Stimulated activated CD4-positive, alpha-beta T cell treated with anti-CD3 and anti-CD28 coated beads, Interleukin-1b, Interleukin-23, amount 100 ng/mL, for 1 hour (primary cell): ENCODE measurements at places on chromosomes 5 and 9.

- DNase-seq: no peak
These were observed 306.8 kb downstream of the SEMA5A start for GRCh38 chr5:9239071-9239470.

DNA sequence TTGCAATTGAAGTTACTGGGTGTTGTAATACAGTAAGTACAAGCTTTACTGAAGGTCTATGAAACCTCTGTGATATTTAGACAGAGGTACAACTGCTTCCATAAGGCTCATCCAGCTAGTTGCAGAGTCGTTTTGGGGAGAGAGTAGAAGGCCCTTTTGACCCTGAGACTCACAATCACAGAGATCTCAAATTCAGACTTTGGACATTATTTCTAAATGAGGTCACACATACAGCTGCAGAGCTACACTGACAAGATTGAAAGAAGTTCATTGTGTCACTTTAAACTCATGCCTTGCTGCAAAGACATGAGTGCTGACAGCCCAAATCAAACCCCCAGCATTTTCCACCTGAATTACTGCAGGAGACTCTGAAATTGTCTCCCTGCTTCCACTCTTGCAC lies 205.9 kb upstream of the TMEM161B start:
- DNase-seq: no peak

GRCh38 chr9:134963546-134963945 lies 45.8 kb upstream of the FCN1 start:
- DNase-seq: no peak

GRCh38 chr9:97565262-97565661 lies 63.8 kb downstream of the TMOD1 start:
- no peak for DNase-seq

DNA sequence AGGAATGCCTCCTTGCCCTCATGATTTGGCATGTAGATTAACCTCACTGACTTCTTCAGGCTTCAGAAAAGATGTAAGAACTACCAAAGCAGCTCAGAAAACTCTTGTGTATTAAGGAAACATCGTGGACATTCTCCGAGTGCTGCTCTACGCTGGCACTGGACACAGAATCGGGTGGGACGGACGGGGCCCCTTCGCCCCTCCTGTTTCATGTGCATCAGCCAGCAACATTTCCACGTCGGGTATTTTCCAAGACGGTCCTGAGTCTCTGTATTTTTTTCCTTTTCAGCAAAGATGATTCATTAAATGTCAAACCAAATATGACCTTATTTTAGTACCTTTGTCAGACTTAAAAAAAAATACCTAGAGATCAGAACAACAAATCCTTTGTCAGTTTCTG lies 583.6 kb downstream of the CCDC171 start:
- no peak for DNase-seq

- no peak for DNase-seq
These were observed 29.5 kb downstream of the NPR3 start for GRCh38 chr5:32740651-32741050.

DNA sequence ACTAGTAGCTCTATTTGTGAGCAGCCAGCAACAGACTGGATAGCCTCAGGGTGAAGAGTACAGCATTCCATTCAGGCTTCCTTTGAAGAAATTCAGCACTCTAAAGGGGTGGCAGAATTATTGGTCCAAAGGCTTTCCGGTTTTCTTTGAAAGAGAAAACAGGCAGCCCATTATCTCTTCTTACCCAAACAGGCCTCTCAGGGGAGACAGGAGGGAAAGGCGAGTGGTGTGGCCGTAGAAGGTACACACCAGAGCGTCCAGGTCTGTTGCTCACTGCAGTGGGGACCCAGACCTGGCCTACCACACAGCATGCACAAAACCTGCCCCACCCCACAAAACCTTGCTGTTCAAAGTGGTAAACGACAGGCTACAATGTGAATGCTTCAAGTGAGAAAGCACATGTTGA lies 83.3 kb downstream of the ZNF608 start:
- no peak for DNase-seq

GRCh38 chr9:108207561-108208165 lies 648.1 kb downstream of the ACTL7B start:
- no peak for DNase-seq

DNA sequence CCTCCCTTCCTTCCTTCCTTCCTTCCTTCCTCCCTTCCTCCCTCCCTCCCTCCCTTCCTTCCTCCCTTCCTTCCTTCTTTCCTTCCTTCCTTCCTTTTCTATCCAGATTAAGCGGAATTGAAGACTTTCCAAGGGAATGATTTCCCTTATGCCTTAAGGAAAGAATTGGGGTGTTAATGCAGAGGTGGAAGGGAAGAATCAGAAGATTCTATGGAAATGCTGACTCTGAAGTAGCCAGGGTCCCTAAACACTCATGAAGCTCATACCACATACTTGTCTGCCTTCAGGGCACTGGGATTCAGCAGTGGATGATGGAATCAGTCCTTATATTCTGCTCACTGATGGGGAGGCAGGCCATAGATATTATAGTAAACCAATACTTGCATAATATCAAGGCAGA lies 48.2 kb downstream of the TNC start:
- no peak for DNase-seq

- DNase-seq: no peak
These were observed 41.4 kb downstream of the CDC42SE2 start for GRCh38 chr5:131305138-131305689.

GRCh38 chr5:149345892-149346222 lies 558 bp downstream of the GRPEL2 start:
- no peak for DNase-seq

GRCh38 chr5:69467442-69468225 lies 25.0 kb upstream of the OCLN start:
- no peak for DNase-seq

DNA sequence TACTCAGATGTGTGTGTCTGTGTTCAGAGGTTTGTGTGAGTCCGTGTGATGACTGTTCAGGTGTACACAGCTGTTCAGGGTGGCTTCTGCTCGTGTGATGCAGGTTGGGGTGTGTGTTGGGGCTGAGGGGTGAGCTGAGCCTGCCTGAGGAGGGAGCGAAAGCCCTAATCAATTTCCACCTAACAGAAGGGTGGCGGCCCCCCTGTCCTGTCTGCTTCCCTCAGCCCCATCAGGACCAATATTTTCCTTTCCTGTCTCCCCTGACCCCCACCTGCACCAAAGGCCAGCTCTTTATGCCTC lies 30.2 kb downstream of the LHX2 start:
- DNase-seq: no peak

GRCh38 chr9:74333384-74334032 lies 163.6 kb upstream of the RORB start:
- DNase-seq: no peak

- DNase-seq: no peak
These were observed 50.5 kb upstream of the PALM2AKAP2 start for GRCh38 chr9:109729513-109729912.

- no peak for DNase-seq
These were observed 128.0 kb downstream of the SYK start for GRCh38 chr9:90929626-90930025.

GRCh38 chr9:125586172-125586511 lies 120.9 kb downstream of the MAPKAP1 start:
- no peak for DNase-seq

DNA sequence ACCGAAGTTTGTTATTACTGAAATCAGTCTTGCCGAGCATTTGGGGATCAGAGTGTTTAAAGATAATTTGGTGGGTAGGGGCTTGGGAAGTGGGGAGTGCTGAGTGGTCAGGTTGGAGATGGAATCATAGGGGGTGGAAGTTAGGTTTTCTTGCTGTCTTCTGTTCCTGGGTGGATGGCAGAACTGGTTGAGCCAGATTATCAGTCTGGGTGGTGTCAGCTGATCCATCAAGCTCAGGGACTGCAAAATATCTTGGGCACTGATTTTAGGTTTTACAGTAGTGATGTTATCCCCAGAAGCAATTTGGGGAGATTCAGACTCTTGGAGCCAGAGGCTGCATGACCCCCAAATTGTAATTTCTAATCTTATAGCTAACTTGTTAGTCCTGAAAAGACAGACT lies 5.4 kb upstream of the ANKRD31 start:
- DNase-seq: no peak

DNA sequence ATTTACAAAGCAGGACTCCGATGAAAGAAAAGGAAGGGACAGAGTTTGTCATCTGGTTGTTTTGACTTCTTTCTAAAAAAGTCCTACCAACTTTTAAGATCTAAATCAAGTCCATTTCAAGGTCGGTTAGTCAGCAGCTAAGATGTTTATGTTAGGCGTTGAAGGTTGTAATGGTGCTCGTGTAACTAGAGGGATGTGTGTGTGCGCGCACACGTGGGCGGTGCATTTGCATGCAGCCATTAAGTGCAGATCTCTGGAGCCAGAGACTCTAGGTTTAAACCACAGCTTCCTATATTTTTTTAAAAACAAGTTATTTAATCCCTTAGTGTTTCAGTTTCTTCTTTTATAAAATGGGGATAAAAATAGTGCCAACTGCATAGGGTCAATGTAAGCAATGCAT lies 77.0 kb upstream of the SMIM32 start:
- no peak for DNase-seq

- no peak for DNase-seq
These were observed 344.1 kb downstream of the ADAMTS6 start for GRCh38 chr5:65137631-65138030.

- no peak for DNase-seq
These were observed 3.8 kb downstream of the NKD2 start for GRCh38 chr5:1012313-1012841.

DNA sequence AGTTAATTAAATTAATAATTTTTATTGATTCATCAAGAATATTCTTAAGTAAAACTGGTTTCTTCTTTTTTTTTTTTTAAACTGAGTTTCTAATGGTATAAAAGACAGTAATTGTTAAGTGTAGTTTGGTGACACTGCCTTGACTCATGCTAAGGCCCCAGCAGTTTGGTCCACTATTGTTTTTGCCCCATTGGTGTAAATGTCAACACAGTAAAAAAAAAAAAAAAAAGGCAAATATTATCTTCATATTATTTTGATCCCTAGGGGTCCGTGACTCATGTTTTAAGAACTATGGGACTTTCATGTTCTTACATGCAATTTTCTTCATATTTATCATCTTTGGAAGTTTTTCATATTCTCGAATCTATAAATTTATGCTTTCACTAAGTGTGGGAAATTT lies 29.2 kb upstream of the JAK2 start:
- DNase-seq: no peak

DNA sequence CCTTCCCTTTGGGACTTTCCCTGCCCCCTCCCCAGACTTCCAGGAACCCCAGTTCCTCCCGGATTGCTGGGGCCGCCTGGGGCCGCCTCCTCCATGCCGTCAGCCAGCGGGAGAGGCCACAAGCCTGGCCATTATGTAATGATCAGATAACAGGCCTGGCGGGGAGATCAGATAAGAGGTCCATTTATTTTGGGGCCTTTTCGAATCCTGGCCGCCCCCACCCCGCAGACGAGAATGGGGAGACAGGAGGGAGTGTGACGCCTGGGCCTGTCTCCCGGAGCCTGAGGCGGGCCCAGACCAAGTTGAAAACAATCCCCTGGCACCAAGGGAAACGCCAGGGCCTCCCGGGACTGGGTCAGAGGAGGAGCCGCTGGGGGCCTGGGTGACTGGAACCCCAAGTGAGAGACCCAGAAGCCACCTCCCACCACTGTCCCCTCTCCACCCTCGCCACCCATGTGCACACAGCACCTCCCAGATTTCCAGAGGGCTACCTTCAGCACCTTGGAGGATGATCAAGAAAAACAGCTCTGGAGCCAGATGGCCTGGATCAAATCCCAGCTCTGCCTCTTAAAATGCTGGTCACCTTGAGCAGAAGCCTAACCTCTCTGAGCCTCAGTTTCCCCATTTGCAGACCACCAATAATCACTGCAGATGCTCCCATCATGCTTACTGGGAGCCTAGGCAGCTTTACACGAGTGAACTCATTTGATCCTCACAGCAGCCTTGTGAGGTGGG lies 7.8 kb downstream of the ENG start:
- DNase-seq: no peak

DNA sequence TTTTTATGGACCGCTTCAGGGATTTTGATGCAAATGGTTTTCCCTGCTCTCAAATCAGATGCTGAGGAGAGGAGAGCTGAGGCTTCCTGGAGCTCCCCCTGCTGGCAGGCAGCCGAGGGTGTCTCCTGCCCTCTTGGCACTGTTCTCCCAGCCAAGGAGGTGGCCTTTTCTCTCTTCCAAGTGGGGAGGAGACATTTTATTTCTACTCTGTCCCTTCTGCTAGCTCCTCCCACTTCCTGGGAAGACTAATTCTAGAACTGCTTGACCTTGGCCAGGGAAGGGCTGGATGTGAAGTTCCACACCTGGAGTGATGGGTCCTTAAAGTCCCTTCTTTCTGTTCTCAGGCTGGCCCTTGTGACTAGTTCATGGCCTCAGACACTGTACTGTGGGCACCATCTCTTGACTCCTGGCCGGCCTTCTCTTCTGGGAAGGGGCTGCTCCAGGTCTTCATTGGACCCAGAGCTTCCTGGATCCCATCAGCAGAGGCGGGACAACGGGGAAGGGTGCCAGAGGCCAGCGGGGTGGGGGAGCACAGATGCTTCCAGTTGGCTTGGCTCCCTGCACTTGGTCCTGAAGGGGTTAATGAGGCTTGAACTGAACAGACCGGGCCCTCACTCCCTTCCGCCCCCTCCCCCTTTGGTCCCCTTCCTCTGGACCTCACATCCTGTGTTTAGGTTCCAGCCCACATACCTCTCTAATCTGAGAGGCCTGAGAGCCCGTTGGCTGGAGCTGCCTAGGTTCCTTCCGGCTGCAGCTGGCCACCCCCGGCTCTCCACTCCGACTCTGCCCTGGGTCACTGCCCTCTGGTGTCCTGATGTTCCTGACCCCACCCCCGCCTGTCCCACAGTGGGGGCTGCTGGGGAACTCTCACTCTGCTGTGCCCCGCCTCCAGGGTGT lies 32.1 kb downstream of the PTPA start:
- DNase-seq: peak; percentile 46

GRCh38 chr5:119527351-119527750 lies 75.1 kb downstream of the HSD17B4 start:
- DNase-seq: no peak

DNA sequence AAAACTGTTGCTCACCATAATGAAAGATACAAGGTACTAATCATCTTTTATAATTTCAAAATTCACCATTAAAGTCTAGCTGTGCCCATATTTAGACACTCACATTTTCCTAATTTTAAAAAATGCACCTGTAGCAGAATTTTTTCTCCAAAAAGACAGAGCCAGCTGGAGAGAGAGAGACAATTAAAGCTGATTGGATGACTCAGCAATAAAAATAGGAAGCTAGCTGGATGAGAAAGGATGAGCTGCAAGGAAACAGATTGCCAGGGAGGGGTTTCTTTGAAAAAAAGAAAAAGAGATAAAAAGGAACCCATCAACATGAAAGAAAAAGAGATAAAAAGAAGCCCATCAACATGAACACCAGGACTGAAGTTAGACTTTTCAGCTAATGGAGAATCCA lies 73.8 kb downstream of the HCN1 start:
- DNase-seq: no peak

DNA sequence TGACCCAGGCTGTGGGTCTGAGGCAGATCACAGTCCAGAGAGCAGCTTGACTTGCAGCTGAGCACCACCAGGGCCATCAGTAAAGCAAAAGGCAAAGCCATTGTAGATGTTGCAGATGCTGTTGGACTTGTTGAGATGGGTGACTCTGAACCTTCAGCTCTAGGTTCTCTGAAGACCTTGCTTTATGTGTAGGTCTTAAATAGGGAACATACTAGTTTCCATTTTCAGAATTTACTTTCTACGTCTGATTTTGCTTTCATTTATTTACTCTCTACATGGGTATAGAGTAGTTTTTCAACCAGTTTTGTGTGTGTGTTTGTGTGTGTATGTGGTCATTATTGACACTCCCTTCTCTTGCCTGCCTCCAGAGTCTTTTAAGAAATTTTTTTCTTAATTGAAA lies at the start of gene IFNA6:
Gene IFNA6, minus strand, starts transcription at position 101 of the 400 bp plus-strand sequence. Its CDS starts 0 bp downstream, at position 101.
- no peak for DNase-seq
